Posterior vena cava (tissue), 2 donors: ENCODE measurements at places on chromosomes 3 and 15.

DNA sequence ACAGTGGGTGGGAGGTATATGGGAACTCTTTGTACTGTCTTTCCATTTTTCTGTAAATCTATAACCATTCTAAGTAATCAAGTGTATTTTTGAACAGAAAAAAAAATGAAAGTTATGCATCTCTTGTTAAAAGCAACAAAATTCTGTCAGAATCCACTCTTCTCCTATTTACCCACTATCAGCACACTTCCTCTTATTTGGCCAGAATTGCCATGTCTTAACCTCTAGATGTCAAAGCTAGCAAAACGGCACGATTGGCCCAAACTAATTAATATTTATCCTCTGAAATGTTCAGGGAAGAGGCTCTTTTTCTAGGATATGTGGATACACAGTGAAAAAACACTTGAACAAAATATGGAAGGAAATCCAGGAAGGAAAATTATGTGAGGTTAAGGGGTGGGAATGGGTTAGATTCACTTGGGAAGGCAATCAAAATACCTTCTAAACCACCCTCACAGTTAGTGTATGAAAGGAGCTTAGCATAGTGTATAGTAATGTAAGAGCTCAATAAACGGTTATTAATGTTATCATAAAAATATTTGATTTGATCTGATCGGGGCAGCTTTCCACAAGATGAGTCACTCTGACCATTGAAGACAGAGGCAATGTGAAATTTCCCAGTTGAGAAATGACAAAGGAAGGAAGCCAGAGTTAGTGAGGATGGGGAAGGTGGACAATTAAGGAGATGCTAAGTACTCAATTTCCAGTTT lies 20.1 kb upstream of the TGFBR2 start:
- DNase-seq: no peak

- DNase-seq: no peak
Measured at GRCh38 chr3:70281663-70282062, 30.8 kb downstream of the MDFIC2 start.

DNA sequence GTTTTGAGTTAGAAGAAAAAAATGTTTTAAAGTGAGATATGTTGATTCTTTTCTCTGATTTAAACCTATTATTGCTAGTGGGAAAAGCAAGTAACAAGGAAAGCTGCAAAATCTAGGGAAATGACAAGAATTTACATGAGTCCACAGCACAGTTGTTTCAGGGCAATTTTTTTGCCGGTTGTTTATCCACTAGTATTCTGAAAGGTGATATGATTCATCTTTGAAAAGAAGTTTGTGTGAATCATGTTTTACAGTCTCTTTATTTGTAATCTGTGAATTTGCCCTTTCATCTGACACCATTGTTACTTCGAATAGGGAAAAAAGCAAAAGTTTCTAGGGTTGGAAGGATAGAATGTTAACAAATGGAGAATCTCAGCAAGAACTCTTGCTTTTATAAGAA lies 894.7 kb downstream of the OTOL1 start:
- no peak for DNase-seq

GRCh38 chr3:167705840-167706239 lies 28.9 kb downstream of the PDCD10 start:
- no peak for DNase-seq

GRCh38 chr15:100334456-100334855 lies 7.3 kb downstream of the ADAMTS17 start:
- no peak for DNase-seq
